Mesenteric fat pad (tissue), 1 donor: ENCODE measurements at places on chromosomes 2 and 18. TPM values are rescaled to one million over a fixed set of nuclear protein-coding genes. Genes with fewer than 3 reads are reported as not detected.
A peak's percentile ranks its signal among the peaks of the same experiment; 100 is the strongest.

NAT8 gene
- total RNA-seq, result not detected

IKZF2 gene
- 7.6 TPM for total RNA-seq

DNA sequence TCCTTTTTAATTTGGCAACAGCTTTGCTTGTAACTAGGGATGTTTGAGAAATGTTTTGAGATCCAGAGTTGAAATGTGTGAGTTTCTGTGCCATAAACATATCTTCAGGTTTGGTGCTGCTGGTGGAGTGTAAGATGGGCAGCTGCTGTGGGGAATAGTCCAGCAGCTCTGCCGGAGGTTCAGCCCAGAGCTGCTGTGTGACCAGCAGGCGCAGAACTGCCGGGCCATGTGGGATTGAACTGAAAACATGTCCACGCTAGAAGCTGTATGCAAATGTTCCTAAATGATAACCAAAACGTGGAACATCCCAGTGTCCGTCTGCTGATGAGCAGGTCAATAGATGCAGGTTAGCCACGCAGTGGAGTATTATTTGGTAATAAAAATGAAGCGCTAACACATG lies 99.6 kb downstream of the DGKD start:
- no peak for DNase-seq

DNA sequence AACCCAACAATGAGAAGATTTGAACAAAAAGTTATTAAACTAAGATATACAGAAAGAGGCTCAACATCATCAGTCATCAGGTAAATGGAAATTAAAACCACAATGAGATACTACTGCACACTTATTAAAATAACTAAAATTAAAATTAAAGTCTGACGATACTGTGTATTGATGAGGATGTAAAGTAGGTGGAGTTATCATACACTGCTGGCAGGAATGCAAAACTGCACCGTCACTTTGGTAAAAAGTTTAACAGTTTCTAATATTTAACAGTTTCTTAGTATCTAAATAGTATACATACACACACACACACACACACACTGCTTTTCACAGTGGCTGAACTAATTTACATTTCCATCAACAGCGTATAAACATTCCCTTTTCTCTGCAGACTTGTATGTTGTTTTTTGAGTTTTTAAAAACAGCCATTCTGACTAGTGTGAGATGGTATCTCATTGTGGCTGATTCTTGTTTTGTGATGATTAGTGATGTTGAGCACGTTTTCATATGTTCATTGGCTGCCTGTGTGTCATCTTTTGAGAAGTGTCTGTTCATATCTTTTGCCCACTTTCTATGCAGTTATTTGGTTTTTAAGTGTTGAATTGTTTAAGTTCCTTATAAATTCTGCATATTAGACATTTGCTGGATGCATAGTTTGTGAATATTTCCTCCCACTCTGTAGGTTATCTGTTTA lies 726.9 kb upstream of the CHAC2 start:
- DNase-seq, result no peak

DNA sequence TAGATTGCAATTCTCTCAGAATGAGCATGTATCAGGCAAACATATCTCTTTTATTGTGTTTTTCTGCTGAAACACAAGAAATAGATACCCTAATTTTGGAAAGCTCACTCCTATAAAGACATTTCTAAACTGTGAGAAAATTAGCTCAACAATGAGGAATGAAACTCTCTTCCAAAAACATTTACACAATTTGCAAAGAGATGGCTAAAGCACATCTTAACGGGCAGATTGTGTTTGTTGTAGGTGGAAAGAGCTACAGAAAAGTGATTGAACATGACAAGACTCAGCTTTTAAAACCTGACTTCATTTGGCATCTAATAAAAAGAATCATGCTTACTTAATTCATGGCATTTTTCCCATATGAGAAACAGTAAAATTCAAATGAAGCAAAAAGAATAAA lies 175.0 kb upstream of the SLC39A10 start:
- DNase-seq, result no peak

INPP5D gene
- total RNA-seq, result 28.8 TPM

GRCh38 chr18:49743117-49743567 lies 70.2 kb downstream of the ACAA2 start:
- DNase-seq, result peak; percentile 49
